Activated CD4-positive, CD25-positive, alpha-beta regulatory T cell (primary cell): ENCODE measurements at places on chromosomes 3 and 15.

DNA sequence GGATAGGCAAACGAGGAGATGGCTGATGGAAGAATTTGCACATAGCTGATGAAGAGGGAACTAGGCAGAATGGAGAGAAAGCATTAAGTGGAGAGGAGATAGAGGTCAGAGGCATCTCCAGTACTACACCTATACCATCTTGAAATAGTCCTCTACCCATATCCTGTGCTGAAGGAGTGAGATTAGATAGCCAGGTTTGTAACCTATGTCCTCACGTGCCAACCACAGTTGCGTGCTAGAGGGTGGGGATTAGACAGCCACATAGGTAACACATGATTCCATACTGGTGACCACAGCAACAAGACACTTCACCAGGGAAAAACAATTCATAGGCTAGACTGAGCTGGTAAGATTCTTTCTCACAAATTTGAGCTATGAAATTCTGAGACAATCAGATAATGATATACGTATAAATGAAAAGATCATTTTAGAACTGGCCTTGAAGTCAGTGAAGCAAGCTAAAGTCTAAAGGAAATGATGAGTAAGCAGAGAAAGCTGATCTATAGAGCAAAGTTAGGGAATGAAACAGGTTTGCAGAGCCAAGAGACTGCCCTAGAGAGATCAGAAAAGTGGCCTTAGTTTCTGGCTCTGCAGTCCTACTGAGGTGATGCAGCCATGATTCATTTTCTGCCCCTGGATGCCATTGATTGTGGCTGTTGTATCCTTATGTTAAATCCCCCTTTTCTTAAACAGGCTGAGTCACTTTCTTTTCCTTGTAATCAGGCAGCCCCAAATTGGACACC, 17.7 kb downstream of the MYNN start:
- no peak for DNase-seq

DNA sequence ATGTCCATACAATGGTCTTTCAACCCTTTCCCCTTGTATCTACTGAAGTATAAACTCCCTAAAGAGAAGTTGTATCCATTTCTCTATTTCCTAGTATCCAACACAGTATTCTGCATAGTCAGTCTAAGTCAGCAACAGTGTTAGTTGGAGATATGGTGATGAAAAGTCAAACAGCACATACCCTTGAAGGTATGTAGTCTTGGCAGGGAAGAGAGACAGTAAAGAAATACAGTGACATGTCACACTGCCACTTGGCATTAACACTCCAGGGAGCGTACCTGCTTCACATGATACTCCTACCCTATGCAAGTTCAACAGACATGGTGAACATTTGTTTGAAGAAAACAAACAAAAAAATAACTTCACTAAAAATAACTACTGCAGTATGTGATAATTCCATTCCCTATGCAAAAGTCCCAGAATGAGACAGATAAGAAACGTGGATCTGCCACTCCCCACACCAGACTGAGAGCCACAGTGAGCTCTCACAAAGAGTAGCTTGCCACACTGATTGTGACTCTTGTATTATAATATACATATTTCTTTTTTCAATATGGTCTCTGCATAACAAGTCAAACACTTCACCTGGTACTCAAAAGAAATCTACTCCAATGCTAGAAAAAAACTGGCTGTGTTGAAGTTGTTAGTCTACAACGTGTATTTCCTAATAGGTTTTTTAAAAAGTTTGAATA, 5.9 kb downstream of the PDCD10 start:
- no peak for DNase-seq

- no peak for DNase-seq
Measured at GRCh38 chr3:34676436-34676835, 878.0 kb downstream of the PDCD6IP start.

GRCh38 chr3:44318891-44319311, 19.7 kb upstream of the TCAIM start:
- DNase-seq, result no peak

GRCh38 chr15:51576911-51577500, 45.6 kb downstream of the DMXL2 start:
- DNase-seq, result no peak

GRCh38 chr3:67044295-67044694, 46.2 kb downstream of the KBTBD8 start:
- DNase-seq, result no peak

GRCh38 chr3:136804141-136804540, 14.8 kb upstream of the SLC35G2 start:
- DNase-seq, result no peak

DNA sequence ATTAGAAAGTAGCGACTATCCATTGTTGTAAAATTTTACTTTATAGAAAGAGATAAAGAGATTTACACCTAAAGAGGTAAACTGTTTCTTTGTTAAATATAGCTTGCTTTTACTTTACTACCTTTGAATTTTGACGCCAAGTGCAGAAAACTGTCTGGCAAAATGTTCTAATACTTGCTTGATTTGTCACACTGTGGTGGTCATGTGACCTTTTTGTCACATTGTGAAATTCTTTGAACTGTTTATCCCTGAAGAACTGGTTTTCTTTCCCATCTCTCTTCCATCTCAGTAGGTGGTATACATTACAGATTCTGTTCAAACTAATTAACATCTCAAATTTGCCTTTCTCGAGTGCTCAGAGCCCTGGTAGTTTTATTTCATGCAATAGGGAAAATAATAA, 327.4 kb downstream of the NAALADL2 start:
- no peak for DNase-seq

- DNase-seq, result no peak
Measured at GRCh38 chr15:68418611-68419161, 13.3 kb downstream of the ITGA11 start.

- no peak for DNase-seq
Measured at GRCh38 chr3:153289334-153289808, 127.3 kb downstream of the RAP2B start.

- DNase-seq, result peak; percentile 8
Measured at GRCh38 chr3:179068779-179069530, 2.7 kb downstream of the ZMAT3 start.

- no peak for DNase-seq
Measured at GRCh38 chr3:149095487-149095886, 9.2 kb upstream of the HLTF start.

- DNase-seq, result no peak
Measured at GRCh38 chr15:25859838-25860645, 3.1 kb downstream of the ATP10A start.

DNA sequence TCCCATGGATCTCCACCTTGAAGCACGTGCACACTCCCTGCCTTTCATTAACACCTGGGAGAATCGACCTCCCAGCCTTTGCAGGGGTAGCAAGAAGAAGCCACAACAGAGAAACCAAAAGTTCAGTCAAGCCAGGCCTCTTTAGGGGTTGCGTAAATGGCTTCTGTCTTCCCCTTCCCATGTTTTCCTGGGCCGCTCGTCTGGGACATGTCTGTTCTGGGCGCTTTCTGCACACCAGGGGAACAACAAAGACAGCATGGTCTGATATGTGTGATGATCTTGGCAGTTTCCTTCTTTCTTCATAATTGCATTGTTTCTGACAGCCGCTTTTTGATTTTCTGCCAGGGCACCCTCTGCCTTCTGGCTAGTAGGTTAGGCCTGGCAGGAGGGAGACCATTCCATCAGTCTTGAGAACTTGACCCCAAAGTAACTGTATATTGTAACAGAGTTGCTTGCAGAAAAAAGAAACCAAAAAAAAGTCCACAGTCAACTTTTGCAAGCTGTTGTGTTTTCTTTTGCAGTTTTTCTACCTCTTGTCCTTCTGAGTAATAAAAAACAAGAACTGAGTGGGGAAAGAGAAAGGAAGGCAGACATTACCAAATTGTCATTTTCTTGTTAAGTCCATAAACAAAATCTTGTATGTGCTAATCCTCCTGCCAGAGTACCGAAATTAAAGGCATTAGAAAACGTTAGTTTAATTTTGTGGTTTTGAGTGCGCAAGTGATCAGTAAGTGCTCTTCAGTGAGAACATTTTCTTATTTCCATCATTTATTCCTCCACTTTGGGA, 56.0 kb upstream of the FURIN start:
- DNase-seq, result no peak

DNA sequence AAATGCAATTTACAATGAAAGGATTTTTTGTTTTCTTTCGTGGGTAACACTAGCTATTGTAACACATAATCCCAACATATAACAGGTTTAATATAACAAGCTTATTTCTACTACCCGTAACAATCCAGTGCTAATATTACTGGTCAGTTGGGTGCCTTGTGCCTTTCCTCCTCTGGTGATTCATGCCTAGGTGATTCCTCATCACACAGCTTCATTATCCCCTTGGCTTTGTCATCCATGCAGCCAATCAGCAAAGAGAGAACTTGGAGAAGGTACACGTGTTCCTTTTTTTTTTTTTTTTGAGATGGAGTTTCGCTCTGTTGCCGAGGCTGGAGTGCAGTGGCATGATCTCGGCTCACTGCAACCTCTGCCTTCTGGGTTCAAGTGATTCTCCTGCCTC, 30.7 kb downstream of the CHST14 start:
- no peak for DNase-seq

- no peak for DNase-seq
Measured at GRCh38 chr3:182436547-182436946, 356.8 kb upstream of the ATP11B start.

GRCh38 chr3:70225146-70225545, 87.3 kb downstream of the MDFIC2 start:
- DNase-seq, result no peak

GRCh38 chr3:180457225-180457624, 144.7 kb upstream of the TTC14 start:
- no peak for DNase-seq

- DNase-seq, result no peak
Measured at GRCh38 chr3:135141160-135141559, 346.1 kb downstream of the EPHB1 start.

DNA sequence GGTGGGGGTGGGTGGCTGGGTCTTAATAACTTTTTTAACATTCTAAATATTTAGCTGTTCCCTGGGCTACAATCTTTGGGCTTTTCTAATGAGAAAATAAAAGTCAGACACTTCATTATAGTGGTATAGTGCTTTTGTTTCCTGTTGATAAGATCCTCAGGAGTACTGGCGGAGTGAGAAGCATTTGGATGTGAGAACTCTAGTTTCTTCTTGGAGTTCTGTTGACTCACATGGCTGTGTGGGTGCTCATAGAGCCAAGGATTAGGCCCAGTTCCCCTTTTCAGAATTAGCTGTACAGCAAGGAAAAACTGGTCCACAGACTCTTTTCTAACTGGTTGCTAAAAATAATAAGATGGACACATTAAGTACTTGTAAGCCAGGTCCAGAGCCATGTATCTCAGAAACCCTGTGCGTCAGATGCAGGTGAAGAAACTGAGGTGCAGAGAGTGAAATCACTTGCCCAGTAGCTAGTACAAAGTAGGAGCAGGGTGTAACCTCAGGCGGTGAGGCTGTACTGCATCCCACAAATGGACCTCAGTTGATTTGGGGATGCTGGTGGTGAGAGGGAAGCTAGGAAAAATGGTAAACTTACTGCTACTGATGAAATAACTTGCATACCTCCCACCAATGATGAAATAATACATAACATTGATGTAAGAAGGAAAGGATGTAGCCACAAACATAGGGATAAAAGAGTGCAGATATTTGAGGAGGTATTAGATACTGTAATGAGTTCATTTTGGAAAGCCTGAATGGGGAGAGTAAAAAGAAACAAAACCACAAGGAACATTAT, 2.3 kb downstream of the ITPR1 start:
- DNase-seq, result no peak

DNA sequence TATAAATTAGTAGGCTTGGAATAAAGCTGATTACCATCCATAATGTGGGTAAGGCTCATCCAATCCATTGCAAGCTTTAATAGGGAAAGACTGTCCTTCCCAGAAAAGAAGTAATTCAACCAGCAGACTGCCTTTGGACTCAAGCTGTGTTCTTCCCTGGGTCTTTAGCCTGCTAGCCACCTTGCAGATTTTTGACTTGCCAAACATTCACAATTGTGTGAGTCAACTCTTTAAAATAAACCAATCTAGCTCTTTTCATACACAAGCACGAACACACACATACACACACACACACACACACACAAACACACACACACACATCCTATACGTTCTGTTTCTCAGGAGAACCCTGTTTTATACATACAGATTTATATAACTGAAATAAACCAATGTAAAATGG, 248.1 kb downstream of the NAALADL2 start:
- DNase-seq, result no peak

GRCh38 chr3:26840272-26840870, 217.8 kb downstream of the LRRC3B start:
- DNase-seq, result no peak

DNA sequence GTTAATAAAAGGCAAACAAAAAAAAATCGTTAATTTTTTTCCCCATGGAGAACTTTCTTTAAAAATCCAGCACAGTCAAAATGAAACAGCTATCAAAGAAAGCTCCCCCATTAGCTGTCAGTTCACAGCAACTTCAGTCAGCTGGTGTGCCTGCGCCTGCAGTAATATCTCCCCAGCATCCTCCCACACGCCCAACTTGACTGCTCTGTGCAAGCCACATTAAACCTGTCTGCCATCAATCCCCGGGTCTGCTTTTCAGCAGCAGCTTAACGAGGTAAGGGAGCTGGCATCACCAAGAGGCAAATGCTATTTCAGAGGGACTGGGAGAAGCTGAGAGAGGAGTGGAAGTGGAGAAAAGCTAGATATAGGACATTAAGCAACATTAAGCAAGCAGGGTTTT, 337.5 kb downstream of the GAP43 start:
- no peak for DNase-seq

DNA sequence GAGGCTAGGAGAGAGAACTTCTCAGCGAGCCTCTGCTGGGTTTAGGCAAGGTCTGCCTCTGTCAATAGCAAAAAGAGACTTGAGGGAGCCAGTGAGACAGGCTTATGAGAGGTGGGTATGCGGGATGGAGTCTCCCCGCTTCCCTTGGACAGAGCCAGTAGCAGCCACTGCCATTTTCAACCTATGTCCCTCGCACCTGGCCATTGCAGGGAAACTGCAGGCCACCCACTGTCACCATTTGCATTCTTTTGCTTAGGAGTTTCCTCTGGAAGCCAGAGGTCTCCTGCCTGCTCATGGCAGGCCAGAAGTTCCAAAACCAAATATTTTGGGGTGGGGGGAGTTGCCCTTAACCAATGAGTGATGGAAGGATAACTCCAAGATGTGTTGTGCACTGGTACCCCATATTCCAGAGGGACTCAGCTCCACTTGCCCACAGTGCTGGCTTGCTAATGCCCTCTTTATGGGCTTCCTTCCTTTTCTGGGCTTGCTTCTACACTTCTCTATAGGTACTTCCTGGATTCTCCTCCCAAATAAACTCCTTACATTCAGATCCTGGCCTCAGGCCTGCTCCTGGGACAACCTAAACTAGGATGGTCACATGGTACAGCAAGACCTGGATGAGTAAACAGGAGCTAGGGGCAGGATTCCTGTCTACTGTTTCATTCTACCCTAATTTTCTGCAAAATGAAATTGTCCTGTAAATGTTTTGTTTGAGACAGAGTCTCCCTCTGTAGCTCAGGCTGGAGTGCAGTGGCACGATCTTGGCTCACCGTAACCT, 108.9 kb upstream of the PROK2 start:
- no peak for DNase-seq
